ENCODE measurements at places on chromosomes 12 and 14.

DNA sequence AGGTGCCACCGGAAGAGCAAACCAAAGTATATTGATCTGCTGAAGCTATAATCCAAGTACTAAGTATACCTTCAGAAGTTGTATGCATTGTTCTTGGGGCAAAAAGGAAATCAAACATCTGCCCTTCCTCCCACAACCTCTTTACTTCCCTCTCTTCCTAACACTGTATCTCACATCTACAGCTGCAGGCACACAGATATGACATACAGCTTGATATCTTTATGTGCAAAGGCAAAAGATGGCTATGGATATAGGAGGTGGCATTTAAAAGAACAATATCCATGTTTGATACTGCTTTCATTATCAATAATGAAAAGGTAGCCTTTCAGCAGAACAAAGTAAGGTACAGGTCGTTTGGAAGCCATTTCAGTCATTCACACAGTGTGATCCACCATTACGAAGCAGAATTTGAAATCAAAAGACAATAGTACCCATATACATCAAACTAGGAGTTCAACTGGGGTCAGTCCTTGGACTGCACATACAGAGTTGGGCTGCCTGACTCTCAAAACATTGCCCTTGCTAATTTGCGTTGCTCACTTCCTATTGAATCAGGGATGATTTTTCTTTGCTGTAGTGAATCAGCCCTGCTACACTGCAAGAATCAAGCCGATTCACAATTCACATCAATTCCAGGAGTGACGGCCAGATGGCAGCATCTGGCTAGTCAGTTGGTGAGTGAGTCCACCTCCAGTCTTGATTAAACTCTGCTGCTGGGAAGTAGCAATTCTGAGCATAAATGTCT is 8.9 kb downstream of the ANG start:
- DNase-seq: peak; percentile 53

- DNase-seq: no peak
Observed at GRCh38 chr14:70354204-70354603, 5.3 kb downstream of the COX16 start.

- no peak for DNase-seq
Observed at GRCh38 chr12:16189849-16190248, 87.6 kb downstream of the SLC15A5 start.

GRCh38 chr12:19431407-19432308 is 7.6 kb upstream of the AEBP2 start:
- DNase-seq: no peak

DNA sequence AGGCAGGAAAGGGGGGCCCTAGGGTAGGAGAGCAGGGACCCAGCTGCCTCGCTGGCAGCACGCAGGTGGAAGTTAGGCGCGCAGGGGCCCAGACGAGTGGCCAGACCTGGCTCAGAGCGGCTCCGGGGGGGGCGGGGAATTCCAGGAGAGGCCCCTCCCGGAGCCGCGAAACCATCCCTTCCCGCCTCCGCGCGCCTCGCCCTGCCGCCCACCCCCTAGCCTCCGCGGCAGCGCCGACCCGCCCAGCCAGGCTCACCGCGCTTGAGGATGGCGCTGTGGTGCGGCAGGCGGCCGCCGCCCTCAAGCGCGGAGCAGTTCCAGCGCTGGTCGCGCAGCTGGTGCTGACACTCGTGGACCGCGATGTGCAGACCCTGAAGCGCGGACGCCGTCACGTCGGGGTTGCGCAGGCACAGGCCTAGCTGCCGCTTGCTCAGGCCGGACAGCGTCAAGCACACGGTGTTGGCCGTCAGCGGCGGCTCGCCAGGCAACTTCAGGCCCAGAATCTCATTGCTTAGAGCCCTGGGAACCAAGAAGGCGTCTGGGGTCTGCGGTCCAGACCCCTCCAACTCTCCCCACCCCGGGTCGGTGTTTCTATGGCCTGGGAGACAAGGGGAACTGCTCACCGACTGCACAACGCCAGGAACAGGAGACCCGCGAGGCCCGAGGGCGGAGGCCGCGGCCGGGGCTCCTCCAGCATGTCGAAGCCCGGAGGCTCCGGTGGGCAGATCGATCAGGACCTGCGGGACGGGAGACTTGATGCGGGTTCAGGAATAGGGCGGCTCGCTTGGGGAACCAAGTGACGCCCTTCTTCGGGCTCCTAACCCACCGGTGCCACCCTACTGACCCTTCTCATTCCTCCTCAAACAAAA is 1.5 kb downstream of the WNT10B start:
- DNase-seq: no peak

DNA sequence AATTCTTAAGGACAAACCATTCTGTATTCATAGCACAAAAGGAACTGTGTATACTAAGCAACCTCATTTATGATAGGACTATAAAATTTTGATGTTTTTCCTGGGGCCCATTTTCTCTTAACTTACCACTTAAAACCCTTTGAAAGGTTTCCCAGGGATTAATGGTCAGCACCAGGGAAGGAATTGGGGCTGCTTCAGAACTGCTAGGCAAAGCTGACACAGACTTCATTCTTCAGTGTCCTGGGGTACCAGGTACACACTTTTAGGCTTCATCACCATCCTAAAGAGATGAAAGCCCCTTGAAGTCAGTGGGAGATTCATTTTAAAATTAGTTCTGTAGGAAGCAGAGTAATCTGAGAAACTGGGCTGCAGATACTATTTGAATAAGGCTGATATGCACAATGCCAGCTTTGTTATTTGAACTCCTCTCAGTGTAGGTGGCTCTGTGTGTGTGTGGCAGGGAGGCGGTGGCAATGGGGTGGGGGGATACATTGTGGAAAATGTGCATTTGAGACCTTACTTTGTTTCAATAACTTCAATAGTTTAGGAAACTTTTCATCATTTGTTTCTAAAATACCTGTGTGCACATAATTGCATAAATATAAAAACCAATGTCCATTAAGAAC is 329.3 kb upstream of the DCN start:
- DNase-seq: no peak

GRCh38 chr12:121740847-121741246 is 28.3 kb downstream of the TMEM120B start:
- DNase-seq: no peak

GRCh38 chr12:19627719-19628118 is 188.4 kb downstream of the AEBP2 start:
- no peak for DNase-seq

- DNase-seq: no peak
Observed at GRCh38 chr12:51687614-51688013, 96.6 kb downstream of the SCN8A start.

- peak; percentile 68 for DNase-seq
Observed at GRCh38 chr14:92651106-92651757, 97.2 kb downstream of the LGMN start.

- peak; percentile 64 for DNase-seq
Observed at GRCh38 chr12:106078358-106079010, 60.3 kb downstream of the NUAK1 start.
